ENCODE measurements at places on chromosomes 4 and X.
A peak's percentile ranks its signal among the peaks of the same experiment; 100 is the strongest.

DNA sequence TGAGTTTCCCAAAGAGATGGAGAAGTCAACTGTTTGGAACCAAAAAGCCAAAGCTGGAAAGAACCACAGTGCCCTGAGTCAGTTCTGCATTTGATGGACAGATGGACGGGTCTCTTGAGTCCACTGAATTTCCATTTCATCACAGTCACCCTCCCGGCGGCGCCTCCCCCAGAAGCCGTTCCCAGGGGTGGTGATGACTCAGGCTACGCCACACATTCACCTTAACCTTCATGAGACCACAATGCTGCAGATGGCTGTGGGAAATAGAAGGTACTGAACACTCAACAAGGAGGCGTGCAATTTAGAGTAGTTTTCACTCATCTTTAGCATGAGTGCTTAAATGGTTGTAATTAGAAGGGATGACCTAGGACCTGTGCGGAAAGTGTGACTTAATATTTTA is 61.3 kb downstream of the STOX2 start:
- DNase-seq, result no peak

DNA sequence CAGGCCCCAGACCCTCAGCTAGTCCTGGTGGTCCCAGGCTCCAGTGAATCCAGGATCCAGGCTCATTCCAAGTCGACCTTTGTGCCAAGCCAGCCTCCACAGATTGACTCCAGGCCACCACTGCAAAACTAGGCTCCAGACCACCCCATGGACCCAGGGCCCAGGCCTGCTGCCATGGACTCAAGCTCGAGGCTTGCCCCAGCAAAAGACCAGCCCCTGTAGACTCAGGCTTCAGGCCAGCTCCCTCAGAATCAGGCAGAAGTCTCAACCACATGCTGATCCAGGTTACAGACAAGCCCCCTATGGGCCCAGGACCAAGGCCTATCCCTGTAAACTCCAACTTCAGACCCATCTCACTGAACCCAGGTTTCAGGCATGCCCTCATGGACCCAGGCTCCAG is 692.4 kb downstream of the PCDH19 start:
- no peak for DNase-seq

DNA sequence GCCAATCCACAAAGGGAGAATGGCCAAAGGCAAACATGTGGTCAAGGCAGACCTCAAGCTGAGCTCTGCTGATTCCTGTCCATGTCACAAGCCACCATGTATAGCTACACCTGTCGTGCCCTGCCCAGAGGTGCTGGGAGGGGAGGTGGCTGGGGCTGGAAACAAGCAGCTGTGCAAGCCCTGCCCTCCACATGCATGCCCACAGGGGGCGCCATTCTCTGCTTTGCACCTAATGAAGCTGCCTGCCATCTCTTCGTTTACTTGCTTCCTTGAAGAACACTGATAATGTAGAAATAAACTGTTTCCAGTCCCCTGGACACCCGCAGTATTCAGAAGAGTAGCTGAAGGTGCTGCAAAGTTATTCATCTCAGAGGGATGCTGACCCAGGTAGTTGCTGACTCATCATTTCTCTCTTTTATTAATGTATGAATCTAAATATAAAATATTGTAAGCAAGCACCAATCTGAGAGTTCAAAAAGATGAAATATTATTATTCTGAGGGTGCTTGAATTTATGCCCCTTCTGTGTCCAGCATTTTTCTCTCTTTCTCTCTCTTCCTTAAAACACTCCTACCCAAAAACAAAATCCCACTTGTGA is 278.6 kb downstream of the ADGRA3 start:
- no peak for DNase-seq

GRCh38 chrX:80388206-80388605 is 32.0 kb upstream of the TENT5D start:
- DNase-seq, result no peak

GRCh38 chrX:41009850-41010846 is 75.1 kb upstream of the USP9X start:
- peak; percentile 80 for DNase-seq

- DNase-seq, result no peak
Observed at GRCh38 chr4:22072726-22073125, 124.2 kb upstream of the KCNIP4 start.

GRCh38 chrX:119147486-119147885 is 19.9 kb upstream of the KIAA1210 start:
- no peak for DNase-seq

GRCh38 chrX:49019599-49020249 is 17.7 kb upstream of the GRIPAP1 start:
- DNase-seq, result no peak

- DNase-seq, result no peak
Observed at GRCh38 chrX:115630204-115630603, 69.2 kb downstream of the PLS3 start.

- peak; percentile 27 for DNase-seq
Observed at GRCh38 chrX:39261446-39262147, 460.3 kb downstream of the MID1IP1 start.

DNA sequence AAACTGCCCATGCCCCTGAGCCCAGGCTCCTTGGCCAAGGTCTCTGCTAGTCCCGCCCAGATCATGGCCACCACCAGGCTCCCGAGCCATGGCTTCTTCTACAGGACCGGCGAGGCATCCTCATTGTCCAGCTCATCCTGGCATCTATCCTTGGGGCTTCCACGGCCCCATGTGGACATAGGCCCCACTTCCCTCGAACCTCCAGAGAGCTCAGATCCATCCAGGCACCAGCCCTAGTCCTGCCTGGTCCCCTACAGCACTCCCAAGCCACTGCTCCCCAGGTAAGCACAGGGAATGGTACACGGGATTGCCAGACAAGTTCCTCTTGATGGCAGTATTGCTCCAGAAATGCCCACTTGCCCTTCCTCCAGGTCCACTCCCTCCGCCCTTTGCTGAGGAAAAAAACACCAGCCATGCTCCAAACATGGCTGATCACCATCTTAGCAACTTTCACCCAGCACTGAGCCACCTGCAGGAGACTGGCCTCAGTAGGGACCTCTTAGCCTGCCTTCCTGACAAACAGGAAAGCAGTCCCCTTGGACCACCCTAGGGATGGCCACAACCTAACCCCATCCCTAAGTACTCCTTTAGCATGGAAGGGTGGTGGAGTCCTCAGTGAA is 272.1 kb upstream of the AGTR2 start:
- no peak for DNase-seq

DNA sequence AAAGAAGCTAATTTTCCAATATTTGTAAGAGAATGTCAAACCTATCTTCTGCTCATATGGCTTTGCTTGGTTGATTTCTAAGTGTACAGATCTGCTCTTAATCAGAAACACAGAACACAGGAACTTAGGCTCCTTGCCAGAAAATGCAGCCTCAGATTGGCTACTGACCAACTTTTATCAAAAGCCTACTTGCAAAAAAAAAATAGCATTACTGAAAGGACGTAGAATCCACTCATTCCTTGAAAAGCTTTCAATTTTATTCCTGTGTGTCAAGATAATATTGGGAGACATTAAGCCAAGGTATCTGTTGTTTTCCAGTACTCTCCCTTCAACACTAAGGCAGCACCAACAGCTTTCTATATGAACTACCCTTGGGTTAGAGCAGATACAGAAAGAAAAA is 127.6 kb upstream of the INTU start:
- peak; percentile 85 for DNase-seq

DNA sequence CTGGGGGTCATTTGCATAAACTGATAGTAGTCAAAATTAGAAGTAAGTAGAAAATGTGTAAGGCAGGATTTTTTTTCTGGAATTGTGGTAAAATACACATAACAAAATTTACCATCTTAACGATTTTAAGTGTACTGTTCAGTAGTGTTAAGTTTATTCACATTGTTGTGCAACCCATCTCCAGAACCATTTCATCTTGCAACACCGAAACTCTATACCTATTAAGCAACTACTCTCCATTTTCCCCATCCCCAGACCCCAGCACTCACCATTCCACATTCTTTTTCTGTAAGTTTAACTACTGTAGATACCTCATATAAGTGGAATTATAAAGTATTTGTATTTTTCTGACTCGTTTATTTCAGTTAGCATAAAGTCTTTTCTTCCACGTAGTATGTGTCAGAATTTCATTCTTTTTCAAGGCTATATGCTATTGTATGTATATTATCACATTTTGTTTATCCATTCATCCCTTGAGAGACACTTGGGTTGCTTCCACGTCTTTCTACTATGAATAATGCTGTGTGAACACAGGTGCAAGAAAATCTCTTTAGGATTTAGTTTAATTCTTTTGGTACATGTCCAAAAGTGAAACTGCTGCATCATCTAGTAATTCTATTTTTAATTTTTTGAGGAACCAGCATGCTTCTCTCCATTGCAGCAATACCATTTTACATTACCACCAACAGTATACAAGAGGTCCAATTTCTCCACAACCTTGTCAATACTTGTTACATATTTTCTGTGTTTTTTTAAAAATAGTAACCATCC is 39.1 kb upstream of the NSUN7 start:
- DNase-seq, result no peak

DNA sequence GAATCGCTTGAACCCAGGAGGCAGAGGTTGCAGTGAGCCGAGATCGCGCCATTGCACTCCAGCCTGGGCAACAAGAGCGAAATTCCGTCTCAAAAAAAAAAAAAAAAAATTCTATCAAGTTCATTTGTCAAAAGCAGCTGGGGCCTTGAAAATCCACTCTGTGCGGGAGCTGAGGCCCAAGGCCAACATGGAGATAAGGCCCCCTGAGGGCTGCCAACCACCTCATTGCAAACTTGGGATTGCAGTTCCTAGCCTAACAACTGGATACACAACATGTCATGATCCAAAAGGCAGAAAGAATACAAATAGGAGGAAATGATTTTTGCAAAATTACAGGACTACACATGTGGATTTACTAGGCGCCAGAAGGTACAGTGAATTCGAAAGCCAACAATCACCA is 22.5 kb upstream of the PRDX4 start:
- DNase-seq, result no peak

DNA sequence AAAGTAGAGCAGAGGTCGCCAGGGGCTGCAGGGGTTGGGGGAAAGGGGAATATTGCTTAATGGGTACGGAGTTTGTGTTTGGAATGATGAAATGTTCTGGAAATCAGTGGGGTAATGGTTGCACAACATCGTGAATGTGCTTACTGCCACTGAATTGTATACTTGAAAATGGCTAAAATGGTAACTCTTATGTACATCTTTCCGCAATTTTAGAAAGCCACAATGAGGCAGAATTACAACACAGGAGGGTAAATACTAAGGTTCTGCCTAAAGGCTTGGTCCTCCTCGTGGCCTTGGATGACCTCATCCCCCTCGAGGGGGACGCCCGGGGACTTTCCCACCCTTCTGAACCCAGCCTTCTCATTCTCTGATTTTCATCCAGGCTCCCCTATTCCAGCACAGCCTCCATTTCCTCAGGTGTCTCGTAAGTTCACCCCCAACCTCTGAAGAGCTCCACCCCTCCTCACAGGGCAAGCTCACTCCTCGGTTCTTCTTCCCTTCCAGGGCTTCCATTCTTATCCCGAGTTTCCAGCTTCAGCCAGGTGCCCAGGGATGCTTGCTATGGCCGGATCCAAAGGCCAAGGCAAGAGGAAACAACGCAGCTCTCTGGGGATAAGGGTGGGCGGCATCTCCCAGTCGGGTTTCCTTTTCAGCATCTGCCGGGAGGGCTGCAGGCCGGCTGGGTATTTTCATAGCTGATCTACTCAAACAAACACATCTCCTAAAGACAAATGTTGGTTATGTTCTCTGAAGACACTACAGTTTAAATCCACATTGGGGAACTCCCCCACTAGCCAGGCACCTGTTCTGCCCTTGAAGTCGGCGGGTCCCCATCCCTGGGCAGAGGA is 71.3 kb upstream of the ACSL1 start:
- no peak for DNase-seq

DNA sequence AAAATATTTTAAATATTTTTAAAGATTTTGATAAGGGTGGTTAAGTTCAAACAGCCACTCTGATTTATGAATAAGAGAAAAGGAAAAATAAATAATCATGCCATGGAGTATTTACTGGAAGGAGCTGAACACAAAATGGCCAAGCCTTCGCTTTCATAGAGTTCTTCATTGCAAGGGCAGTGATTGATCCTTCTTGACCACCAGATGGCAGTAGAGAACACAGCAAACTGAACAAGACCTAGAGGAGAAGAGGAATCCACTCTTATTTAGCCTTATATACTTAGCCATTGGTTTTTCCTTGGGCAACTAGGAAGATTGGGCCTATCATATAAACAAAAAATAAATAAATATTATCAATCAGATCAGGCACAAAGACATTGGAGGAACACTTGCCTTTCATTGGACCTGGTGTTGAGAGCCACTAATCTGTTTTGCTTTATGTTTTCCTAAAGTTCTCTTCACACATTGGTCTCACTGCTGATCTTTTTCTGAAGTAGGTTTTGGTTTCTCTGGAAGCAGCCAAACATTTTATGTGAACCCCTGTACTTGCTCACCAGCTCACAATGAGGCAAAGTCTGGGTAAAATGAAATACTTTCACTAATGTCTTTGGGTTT is 58.1 kb upstream of the PARM1 start:
- peak; percentile 58 for DNase-seq

GRCh38 chrX:724256-724655 is 93.7 kb downstream of the SHOX start:
- DNase-seq, result no peak

DNA sequence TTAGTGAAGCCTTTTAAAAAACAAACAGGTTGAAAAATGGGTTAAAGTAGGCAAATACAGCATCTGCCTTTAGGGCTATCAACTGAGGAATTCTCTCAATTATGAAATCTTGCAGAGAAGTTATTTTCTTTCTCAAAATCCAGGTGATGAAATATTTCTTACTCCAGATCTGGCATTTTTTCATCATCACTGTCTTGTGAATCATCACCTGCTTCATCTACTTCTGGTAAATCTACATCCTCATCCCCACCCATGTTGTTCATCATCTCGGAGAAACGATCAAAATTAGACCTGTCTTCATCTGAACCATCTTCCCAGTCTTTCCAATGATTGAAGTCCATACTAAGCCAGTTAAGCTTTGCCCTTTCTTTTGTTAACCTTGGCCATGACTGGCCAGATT is 33.3 kb upstream of the HPF1 start:
- no peak for DNase-seq

DNA sequence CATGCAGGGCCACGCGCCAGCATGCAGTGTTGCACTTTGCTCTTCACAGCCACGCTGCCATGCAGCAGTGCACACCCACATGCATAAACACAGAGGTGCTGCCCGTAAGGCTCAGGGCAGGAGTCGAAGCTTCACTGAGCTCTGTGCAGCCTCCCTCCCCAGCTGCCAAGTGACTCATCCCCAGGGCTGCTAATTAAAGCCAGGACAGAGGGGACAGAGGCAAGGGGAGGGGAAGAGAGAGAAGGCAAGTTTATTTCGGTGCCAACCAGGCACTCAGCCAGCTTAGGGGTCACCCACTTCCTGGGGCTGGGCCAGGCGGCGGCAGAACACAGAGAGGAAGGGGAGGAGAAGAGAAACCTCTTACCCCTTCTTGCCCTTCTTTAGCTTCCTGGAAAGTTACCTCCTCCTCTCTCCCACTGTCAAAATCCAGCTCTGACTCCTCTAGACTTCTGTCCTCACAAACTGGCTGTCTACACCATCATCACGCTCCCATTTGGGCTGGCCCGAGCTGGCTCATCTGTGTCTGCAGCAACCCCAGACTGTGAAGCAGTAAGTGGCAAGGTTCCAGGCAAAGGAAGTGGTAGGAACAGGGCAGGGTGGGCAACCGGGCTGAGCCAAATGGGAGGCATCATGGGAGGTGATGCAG is 6.2 kb upstream of the IQSEC2 start:
- peak; percentile 43 for DNase-seq

All from brain microvascular endothelial cell (primary cell).